ENCODE measurements at places on chromosomes 3 and 15.

DNA sequence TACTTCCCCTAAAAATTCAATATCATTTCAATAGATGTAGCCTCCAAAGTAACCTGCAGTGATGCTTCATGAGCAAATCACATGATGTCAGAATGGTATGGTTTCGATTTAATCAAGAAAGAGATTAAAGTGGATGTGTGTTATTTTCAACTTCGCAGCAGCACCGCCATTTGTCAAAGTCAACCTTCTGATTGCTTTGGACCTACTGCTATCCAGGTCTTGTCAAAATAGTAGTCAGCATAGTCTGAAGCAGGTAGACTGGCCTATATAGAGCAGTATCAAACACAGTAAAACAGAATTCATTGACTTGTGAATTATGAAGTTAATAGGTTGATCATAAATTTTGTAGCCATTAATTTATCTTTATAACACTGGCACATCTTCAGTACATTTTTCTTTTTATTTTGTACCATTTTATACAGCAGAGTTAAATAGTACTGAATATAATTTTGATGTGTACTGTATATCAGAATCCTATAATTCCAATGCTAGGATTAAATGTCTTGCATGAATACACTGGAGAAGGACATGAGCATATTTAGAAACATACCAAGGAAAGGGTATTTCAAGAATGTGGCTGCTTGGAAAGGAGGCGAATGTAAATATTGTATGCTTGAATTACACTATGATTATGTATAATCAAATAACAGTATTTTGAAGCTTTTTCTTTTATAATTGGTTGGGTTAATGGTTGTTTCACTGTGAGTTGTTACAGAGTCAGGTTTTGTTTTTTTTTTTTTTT, 79.6 kb downstream of the CDIN1 start:
- DNase-seq: no peak

DNA sequence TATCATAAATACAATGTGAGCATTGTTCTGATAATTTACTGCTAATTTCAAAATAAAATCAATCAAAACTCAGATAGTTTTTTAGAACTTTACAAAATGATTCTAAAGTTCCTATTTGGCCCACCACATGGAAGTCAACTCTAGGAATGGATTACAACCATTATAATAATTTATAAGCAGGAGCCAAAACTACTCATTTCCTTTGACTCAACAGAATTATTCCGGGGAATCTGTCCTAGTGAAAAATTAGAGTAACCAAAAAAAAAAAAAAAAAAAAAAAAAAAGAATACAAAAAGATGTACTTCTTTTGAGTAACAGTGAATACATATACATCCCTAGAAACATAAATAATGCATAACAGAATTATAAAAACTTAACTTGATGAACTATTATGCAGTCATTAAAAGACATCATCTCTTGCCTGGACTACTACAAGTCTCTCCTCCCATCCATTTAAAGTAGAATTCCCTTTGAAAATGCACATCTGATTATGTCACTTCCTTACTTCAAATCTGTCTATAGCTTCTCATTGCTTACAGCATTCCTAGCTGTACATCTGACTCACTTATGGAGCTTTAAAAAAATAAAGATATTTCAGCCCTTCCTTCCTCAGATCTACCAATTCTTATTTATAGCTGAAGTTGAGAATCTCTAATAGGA, 43.4 kb downstream of the HDGFL3 start:
- no peak for DNase-seq

DNA sequence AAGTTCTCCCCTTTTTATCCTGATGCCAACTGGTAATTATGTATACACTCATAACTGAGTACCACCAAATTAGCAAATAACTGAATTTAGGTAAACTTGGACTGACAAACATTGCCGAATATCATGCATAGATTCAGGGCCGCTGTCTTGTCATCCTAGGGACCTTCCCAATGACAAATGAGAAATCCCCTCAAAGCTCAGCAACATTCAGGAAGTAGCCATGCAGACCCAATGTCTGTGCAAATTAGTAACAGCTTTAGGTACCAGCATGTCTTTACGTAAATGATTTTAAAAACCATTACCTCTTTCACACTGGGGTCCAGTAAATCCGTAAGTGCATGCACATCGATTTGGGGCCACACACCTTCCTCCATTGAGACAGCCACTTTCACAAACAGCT, 49.5 kb downstream of the FBN1 start:
- DNase-seq: no peak

DNA sequence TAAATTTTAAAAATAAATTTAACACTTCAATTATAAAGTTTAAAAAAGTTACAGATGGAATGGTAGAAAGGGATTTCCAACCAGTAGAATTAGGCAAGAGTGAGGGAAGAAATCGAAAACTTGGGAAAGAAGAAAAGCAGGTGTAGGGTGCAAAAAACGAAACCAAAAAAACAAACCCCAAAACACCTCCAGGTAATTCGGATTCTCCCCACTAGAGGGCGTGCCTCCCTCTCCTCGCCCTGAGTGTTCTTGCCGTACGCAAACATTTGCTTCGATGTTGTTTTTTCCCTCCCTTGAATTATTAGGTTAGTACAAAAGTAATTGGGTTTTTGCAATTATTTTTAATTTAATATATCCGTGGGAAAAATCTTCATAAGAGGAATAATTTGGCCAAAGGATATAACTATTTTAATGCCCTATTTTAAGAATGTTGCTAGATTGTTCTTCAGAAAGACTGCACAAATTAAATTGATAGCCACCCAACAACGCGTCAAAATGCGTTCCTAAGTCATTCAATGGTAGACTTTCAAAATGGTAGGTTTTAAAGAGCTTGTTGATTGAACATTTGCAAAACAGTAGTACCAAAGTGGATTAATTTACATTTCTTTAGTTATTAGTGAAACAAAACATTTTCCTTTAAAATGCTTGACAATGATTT, 63.7 kb downstream of the SLC30A4 start:
- peak; percentile 80 for DNase-seq

GRCh38 chr3:53077476-53078220, 31.8 kb upstream of the SFMBT1 start:
- DNase-seq: no peak

GRCh38 chr15:99123713-99124451, 19.0 kb downstream of the SYNM start:
- DNase-seq: no peak

- no peak for DNase-seq
Observed at GRCh38 chr15:63039811-63040210, 2.7 kb upstream of the TPM1 start.

- DNase-seq: no peak
Observed at GRCh38 chr3:124402791-124403190, 327.5 kb upstream of the UMPS start.

DNA sequence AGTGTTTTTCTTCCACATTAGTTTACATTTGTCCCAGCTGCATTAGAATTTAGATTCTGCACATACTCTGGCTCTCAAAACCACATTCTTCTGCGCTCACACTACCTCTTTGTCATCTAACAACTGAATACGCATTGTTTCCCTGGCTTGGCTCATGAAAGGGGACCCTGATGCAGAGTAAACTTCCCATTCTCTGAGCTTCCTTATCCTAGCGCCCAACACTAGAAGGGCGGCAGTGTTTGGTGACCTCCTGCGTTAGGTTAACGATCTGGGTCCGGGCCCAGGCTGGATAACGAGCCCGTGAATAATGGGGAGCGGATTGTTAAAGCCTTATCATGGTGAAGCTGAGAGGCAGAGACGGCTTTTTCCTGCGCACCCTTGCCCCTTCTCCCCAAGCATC, 63.9 kb downstream of the ETV5 start:
- DNase-seq: no peak
